ENCODE measurements at places on chromosomes 6 and 20. TPM values are rescaled to one million over a fixed set of nuclear protein-coding genes. Genes with fewer than 3 reads are reported as not detected.

GRCh38 chr20:53879048-53879684 lies 191.2 kb downstream of the BCAS1 start:
- no peak overlapping the region for H3K4me3 ChIP-seq
- DNase-seq = no peak
- H3K36me3 ChIP-seq = no peaks in the 10 kb centered on the region
- H3K27me3 ChIP-seq = no peaks in the 10 kb centered on the region

DNA sequence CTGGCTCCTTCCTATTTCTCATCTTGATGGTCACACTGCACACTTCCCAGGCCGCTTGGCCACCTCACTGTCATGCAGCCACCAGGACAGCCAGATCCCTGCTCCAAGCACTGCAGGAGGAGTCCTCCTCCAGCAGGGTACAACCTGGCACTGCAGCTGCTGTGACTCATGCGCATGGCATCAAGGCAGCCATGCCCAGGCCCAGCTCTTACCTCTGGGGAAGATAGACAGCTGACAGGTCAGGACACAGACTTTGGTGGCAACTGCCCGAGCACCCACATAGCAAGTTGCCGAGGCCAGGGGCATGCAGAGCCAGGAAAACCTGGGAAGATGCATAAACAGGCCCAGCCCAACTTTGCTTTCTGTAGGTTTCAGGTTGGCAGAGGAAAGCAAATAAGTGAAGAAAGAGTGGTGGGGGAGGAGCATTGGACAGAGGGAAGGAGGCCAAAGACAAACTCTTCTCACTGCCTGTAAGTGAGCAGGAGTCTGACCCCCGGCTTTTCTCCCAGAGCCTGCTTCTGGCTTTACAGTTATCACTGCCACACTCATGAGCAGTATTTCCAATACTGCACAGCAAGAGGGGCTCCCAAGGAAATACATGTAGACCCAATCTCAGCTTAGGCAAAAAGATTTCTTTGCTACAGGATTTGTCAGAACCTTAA lies 38.8 kb downstream of the SLC22A3 start:
- peak; percentile 21 for DNase-seq
- H3K36me3 ChIP-seq = no peaks in the 10 kb centered on the region
- no peak overlapping the region for H3K4me3 ChIP-seq
- no peaks in the 10 kb centered on the region for H3K27me3 ChIP-seq
- H3K27ac ChIP-seq = no peak overlapping the region
- no peaks in the 10 kb centered on the region for H3K4me1 ChIP-seq

- no peak overlapping the region for H3K27ac ChIP-seq
- H3K4me1 ChIP-seq = no peaks in the 10 kb centered on the region
- DNase-seq = no peak
- no peaks in the 10 kb centered on the region for H3K36me3 ChIP-seq
- H3K27me3 ChIP-seq = no peaks in the 10 kb centered on the region
These were observed 22.5 kb downstream of the SHLD1 start for GRCh38 chr20:5772704-5773103.

The SLC17A1 gene
- not detected for total RNA-seq

- DNase-seq = no peak
- H3K27me3 ChIP-seq = no peaks in the 10 kb centered on the region
- H3K4me3 ChIP-seq = no peak overlapping the region
- H3K27ac ChIP-seq = no peak overlapping the region
These were observed 73.4 kb upstream of the SRSF6 start for GRCh38 chr20:43384101-43384940.

The GTF3C6 gene
- 41.5 TPM for total RNA-seq

DNA sequence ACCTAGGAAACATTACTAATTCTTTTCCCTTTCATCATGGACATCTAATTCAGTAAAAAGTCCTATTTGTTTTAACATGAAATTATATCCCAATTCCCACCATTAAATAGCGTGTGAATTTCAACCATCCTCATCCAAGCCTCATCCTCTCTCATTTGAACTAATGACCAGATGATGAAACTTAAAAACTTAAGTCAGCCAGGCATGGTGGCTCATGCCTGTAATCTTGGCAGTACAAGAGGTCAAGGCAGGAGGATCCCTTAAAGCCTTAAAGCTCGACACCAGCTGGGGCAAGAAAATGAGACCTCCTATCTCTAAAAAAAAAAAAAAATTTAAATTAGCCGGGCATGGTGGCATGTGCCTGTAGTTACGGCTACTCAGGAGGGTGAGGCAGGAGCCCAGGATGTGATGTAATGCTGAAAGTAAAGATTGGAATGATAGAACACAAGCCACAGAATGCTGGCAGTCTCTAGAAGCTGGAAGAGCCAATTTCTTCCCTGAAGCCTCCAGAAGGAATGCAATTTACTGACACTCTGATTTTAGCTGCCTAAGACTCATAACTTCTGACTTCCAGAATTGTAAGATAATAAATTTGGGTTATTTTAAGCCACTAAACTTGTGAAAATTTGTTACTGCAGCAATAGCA lies 27.1 kb upstream of the HAO1 start:
- H3K36me3 ChIP-seq = no peaks in the 10 kb centered on the region
- no peaks in the 10 kb centered on the region for H3K27me3 ChIP-seq
- peak; percentile 87 for DNase-seq

DNA sequence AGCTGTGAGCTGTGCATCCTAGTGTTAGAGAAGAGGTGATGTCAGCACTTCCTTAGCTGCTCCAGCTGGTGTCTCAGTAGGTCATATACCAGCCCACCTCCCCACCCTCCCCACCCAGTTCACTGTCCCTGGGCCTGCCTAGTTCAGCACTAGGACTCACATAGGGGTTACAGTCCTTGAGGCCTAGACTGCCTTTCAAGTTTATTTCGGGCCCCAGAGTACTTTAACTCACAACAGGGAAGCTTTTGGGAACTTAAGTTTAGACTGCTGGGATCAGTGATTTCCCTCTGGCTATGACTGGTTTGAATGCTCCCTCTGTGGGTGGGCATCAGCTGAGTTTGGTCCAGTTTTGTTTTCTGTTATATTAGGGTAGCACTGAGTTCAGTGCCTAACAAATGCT lies 139.2 kb upstream of the MMS22L start:
- DNase-seq = no peak
- H3K4me1 ChIP-seq = no peaks in the 10 kb centered on the region
- H3K27ac ChIP-seq = no peak overlapping the region
- H3K4me3 ChIP-seq = no peak overlapping the region
- no peaks in the 10 kb centered on the region for H3K36me3 ChIP-seq

The CLPSL2 gene
- not detected for total RNA-seq

The ZC2HC1B gene
- total RNA-seq = not detected

The RPP21 gene
- 40.2 TPM for total RNA-seq

The HLA-DPB1 gene
- total RNA-seq = 14.9 TPM

DNA sequence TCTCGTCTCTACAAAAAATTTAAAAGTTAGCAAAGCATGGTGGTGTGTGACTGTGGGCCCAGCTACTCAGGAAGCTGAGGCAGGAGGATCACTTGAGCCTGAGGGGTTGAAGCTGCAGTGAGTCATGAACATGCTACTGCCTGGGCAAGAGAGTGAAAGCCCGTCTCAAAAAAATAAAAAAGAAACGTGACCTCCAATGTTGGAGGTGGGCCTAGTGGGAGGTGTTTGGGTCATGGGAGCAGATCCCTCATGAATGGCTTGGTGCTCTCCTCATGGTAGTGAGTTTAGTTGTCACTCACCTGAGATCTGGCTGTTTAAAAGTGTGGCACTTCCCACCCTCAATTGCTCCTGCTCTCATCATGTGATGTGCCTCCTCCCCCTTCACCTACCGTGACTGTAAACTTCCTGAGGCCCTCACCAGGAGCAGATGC lies 24.3 kb downstream of the RBL1 start:
- no peaks in the 10 kb centered on the region for H3K36me3 ChIP-seq
- H3K4me3 ChIP-seq = no peak overlapping the region
- H3K4me1 ChIP-seq = no peaks in the 10 kb centered on the region
- DNase-seq = peak; percentile 53

The C20orf204 gene
- 0.32 TPM for total RNA-seq

DNA sequence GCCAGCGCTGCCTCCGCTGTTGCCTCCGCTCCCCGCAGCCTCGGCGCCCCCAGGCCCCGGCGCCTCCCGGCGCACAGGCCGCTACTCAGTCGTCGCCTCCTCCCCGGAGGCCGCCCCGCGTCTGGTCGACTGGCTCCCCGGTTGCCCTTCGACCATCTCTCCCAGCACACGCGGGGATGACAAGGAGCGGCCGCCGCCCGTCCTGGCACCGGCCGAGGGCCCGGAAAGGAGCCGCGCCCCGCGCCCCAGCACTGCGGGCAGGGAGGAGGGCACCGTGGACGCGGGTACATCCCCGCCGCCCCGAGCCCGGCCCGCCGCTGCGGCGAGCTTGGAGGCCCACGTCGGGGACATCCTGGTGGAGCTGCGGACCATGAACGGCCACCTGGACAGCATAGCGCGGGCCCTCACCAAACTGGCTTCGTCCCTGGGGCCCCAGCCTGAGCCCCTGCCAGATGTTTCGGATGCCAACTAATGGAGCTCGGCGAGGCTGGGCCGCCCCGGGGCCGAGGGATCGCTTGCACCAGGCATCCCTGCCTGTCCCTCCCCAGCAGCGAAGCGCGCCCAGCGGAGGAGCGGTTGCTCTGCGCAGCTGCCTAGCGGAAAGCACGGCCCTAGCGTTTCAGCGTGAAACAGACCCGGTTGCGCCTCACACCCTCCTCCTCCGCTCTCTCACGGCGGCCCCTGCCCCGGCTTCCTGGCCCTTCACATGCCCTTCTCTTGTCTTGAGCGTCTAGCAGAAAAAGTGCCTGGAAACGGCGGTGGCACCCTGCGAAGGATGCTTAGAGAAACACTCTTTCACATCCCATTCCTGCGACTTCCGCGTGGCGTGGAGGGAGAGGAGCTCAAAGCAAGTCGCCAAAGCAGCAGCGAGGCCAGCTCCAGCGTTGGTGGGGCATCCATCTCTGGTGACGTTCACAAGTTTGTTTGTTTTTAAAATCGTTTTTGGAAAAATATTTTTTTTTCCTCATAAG lies 285.8 kb upstream of the SUPT3H start:
- H3K27ac ChIP-seq = no peak overlapping the region
- no peaks in the 10 kb centered on the region for H3K27me3 ChIP-seq
- peak; percentile 77 for DNase-seq
- H3K4me3 ChIP-seq = peak overlapping the region; percentile 61

DNA sequence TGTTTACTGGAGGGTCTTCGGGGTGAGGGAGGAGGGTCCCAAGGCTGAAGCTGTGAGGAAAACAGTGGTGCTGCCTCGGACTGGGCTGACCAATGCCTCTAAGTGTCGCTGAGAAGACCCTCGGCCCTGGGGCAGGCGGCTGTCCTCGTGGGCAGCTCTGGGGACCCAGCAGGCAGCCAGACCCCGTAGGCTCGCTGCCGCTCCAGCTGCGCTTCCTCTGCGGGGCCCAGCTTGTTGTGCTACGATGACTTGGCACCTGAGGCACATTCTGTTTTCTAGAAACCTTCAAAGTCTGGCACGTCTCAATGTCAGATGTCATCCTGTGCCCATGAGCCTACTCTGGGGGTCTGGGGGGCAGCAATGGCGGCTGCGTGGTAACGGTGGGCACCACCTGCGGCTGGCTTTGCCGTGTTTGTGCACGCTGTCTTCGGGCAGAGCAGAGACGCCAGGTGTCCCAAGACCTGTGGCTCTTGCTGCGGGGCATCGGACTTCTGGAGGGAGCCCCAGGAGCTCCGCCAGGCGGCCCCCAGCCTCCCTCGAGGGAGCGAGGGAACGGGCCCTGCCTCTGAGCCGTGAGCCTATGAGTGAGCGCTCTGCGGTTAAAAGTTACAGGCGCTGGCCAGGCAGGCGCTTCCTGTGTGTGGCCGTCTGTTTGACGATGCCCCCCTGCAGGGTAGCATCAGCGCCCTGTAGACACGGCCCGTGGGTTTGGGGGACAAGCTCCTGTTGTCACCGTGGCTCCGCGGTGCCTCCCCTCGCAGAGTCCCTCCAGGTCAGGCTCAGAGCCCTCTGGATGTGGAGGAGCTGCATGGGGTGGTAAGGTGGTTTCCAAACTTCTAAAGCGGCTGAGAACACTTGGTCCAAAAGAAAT lies 6.8 kb downstream of the SLC17A9 start:
- no peak overlapping the region for H3K4me3 ChIP-seq
- no peak for DNase-seq
- no peaks in the 10 kb centered on the region for H3K27me3 ChIP-seq
- H3K4me1 ChIP-seq = no peaks in the 10 kb centered on the region

GRCh38 chr6:131729550-131729949 lies 18.7 kb upstream of the CTAGE9 start:
- no peak for DNase-seq
- no peaks in the 10 kb centered on the region for H3K36me3 ChIP-seq
- no peak overlapping the region for H3K4me3 ChIP-seq
- no peaks in the 10 kb centered on the region for H3K27me3 ChIP-seq
- H3K4me1 ChIP-seq = peaks cover 8% of the 10 kb centered on the region
